ENCODE measurements at places on chromosomes 4 and X. TPM values are rescaled to one million over a fixed set of nuclear protein-coding genes. Genes with fewer than 3 reads are reported as not detected.

The ARHGAP6 gene
- total RNA-seq, result 7.8 TPM

The MAGEB6B gene
- total RNA-seq, result not detected

The GPR119 gene
- not detected for total RNA-seq

The SPON2 gene
- 54.3 TPM for total RNA-seq

The RBMX gene
- 212 TPM for total RNA-seq

The KLHL4 gene
- total RNA-seq, result 9.0 TPM

The ITM2A gene
- 611 TPM for total RNA-seq

The MAP7D2 gene
- 0.44 TPM for total RNA-seq

The SOX3 gene
- 0.04 TPM for total RNA-seq

The FAM114A1 gene
- 77.9 TPM for total RNA-seq

The GAGE13 gene
- total RNA-seq, result not detected

The GABRG1 gene
- total RNA-seq, result 0.04 TPM

The SOD3 gene
- 9.1 TPM for total RNA-seq

The CLDN34 gene
- total RNA-seq, result not detected

The TLR2 gene
- total RNA-seq, result 3.6 TPM

The CPLX1 gene
- total RNA-seq, result 0.13 TPM

The TBL1X gene
- total RNA-seq, result 7.1 TPM

The SYP gene
- 1.2 TPM for total RNA-seq

The MYOZ2 gene
- 188 TPM for total RNA-seq

The REELD1 gene
- not detected for total RNA-seq

The NAA11 gene
- total RNA-seq, result 0.13 TPM

The ZXDA gene
- 3.8 TPM for total RNA-seq

The ATP1B4 gene
- total RNA-seq, result 298 TPM

The BMP3 gene
- 2.0 TPM for total RNA-seq

The IL1RAPL2 gene
- total RNA-seq, result 3.1 TPM

The TKTL2 gene
- total RNA-seq, result not detected

The DCLK2 gene
- total RNA-seq, result 4.5 TPM

The OR13H1 gene
- not detected for total RNA-seq

The CCNB3 gene
- 0.98 TPM for total RNA-seq

Data from muscle of leg (tissue), 16 donors.